NCI-H1694 (cell line): ENCODE measurements at places on chromosomes 16 and 17.

DNA sequence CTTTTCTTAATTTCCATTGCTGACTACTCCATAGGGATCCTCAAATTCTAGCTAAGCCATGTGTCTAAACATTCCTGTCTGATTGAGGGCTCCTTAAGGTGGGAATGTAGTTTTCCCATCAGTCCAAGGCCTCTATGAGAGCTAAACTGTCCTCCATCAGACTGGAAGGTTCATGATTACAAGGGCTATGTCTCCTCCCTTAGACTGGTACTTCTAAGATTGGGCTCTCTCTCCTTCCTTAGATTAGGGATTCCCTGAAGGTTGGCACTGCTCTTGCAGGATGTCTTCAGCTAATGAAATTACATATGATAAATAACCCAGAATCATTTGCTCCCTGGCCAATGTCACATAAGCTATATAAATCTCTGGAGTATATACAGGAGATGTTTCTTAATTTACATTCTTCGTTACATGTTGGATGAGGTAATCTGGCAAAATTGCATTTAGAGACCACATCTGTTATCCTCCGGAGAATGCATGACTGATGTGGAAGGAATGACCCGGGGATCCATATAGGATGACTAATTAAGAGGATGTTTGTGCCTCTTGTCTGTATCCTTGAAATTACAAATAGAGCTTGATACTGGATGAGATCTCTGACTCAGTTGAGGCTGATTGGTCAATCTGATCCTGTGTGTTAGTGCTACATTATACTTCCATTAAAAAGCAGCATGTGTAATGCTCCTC, 14.2 kb downstream of the B4GALNT2 start:
- no peak for DNase-seq

DNA sequence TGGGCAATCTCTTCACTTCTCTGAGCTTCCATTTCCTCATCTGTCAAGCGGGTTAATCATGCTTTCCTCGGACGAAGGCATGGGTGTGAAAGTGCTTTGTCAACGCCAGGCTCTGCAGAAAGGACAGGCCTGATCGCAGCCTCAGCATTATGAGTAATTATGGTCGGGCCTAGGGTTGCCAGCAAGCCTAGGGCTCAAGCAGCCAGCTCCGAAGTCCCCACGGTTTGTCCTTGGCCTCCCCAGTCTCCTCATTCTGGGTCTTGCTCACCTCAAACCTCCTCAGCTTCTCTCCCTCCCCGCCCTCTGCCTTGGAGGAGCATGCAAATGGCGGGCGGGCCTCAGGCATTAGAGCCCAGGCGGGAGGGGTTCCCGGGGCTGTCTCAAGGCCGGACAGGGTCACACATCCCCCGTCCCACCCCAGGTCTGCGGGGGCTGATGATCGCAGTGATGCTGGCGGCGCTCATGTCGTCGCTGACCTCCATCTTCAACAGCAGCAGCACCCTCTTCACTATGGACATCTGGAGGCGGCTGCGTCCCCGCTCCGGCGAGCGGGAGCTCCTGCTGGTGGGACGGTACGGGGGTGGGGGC, 10.2 kb upstream of the FAM83G start:
- DNase-seq = no peak

DNA sequence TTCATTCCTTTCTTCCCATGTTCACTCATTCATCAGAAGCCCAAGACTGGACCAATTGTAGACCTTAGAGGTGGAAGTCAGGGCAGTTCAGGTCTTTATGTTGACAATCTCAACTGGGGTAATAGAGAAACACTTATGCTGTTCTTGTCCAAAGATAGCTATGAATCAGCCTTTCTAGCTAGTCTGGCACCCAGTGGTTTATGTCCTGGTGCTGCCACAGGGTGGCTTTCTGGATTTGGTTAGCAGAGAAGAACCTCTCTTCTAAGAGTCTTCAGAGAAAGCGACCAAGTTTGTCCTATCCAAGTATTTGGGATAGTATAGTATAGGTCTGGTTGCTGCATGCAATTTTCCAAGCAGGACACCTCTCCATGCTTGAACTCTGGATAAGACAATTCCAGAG, 83.3 kb downstream of the NOG start:
- DNase-seq = no peak

- DNase-seq = no peak
Measured at GRCh38 chr17:31532081-31532480, 140.6 kb downstream of the RAB11FIP4 start.
